ENCODE measurements at places on chromosomes 7 and 10.

- no peak for DNase-seq
Observed at GRCh38 chr7:135236727-135237126, 3.1 kb downstream of the STRA8 start.

- no peak for DNase-seq
Observed at GRCh38 chr10:76169246-76169645, 737.8 kb downstream of the LRMDA start.

DNA sequence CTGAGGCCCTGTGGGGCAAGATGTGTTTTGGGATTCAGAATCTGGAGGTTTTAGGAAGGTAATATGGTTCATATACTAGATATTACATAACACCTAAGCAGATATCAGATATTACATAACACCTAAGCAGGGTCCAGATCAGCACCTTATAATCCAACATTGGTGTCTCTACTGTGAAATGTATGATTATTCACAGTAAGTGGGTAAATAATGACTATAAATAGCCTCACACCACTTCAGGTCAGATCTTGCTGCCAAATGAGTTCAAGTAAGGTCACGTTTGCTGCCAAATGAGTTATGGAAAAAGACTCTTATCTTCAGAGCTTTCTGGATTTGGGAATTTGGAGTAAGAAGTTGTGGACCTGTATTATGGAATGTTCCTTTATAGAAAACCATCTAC is 14.6 kb downstream of the ADRB1 start:
- DNase-seq, result no peak

- no peak for DNase-seq
Observed at GRCh38 chr7:42232275-42232674, 4.7 kb downstream of the GLI3 start.

DNA sequence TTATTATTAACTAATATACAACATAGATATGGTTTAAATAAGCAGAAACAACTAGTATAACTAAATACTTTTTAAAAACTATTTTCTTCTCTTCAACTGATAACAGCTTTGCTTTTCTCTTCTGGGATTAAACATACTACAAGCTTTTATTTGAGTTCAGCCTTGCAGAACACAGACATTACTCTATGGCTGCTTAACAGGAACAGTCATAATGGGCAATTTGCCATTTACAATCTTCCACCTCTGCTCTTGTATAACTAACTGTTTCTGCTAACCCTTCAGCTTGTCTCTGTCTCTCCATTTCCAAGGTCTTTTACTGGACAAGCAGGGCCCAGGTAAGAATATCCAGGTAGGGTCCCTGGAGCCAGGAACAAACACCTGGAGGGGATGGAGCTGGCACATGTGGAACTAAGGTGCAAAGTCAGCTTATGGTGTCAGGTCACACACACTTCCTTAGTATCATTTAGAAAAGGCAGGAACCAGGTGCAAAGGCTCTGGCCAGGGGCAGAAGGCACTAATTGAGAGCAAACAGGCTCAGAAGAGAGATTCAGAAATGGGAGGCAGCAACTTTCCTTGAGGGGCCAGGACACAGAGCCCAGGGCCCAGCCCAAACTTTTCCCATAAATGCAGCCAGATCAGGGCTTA is 93.1 kb downstream of the STRA8 start:
- no peak for DNase-seq

GRCh38 chr7:4713183-4713784 is 31.2 kb downstream of the FOXK1 start:
- DNase-seq, result no peak

GRCh38 chr10:113232928-113233511 is 283.0 kb downstream of the TCF7L2 start:
- DNase-seq, result no peak

- DNase-seq, result no peak
Observed at GRCh38 chr7:153567426-153567825, 484.8 kb upstream of the DPP6 start.

- no peak for DNase-seq
Observed at GRCh38 chr10:14302035-14302434, 28.7 kb downstream of the FRMD4A start.

DNA sequence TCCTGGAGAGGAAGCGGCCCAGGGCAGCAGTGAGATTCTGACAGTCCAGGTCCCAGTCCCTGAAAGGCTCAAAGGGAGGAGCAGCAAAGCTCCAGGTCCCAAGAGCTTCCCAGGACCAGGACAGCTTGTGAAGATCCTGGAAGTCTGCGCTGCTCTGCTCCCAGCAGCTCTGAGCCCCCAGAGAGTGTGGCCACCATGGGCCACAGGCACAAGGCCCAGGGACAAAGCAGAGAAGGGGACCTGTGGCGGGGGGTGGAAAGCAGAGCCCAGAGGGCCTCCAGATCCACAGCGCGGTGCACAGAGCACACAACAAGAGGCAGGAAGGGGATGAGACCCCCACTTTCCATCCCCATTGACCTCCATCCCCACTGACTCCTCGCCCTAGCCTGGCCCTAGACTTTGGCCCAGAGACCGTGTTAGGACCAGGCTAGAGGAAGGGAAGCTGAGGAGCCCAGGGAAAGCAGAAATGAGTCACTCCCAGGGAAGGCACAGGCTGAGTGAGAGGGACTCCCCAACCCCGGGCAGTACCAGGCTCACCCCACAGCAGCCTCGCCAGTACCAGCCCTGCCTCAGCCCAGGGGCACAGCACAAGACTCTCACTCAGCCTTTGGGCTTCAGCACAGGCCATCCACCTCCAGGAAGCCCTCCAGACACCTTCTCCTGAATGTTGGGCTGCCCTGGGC is 75.5 kb downstream of the GRID1 start:
- peak; percentile 68 for DNase-seq

- DNase-seq, result no peak
Observed at GRCh38 chr10:64350665-64351064, 829.5 kb downstream of the REEP3 start.

- no peak for DNase-seq
Observed at GRCh38 chr10:62735464-62736167, 68.9 kb upstream of the ADO start.

- peak; percentile 57 for DNase-seq
Observed at GRCh38 chr7:157444843-157445135, 108.0 kb downstream of the DNAJB6 start.

DNA sequence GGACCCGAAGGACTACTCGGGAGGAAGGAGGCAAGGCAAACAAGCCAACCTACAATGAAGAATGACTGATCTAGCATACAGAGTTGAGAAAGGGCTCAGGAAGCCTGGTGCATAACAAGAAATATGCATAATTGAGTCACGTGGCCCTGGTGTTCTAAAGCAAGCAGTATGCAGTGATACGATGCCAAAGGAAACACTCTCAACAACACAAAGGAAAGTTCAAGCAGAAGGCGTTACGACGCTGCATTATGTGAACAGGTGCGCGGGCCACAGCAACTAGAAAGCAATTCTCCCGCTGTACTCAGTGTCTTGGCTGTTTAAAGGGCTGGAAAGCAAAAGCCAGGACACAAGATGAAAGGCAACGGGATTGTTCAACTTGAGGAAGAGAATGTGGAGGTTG is 100.8 kb downstream of the PRTFDC1 start:
- no peak for DNase-seq

- no peak for DNase-seq
Observed at GRCh38 chr7:135275971-135276580, 42.4 kb downstream of the STRA8 start.

DNA sequence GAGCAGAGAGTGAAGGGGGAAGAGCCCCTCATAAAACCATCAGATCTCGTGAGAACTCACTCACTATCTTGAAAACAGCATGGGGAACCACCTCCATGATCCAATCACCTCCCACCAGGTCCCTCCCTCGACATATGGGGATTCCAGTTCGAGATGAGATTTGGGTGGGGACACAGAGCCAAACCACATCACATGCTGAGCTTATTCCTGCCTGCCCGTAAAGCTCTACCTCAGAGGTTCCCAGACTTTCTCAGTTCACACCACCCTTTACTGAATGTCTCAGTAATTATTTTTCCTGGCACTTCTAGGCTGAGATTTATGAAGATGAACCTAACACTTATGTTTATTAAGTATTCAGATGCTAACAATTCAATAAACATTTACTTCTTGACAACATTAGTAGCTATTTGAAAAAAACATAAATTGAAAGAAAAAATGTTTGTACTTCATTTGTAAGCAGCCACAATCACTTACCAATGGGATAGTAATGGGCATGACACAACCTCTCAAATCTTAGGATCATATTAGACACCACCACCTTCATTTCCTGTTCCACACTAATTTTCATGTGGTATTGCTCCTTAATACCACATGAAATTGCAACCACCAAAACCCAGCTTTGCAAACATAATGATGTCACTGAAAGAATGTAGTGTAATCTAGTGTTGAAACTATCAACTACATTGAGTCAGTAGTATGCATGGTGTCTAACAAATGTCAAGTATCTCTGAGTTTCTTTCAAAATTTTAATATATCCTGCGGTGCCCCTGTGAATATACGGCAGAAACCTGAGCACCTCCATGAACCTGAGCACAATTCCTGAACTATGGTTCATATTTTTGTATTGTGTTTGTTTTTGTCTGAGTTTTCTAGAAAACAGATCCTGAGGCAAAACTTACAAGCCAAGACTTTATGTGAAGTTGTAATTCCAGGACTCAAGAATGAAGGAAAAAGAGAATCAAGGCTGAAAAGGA is 4.5 kb upstream of the DGKI start:
- no peak for DNase-seq

- no peak for DNase-seq
Observed at GRCh38 chr7:130154501-130155317, 50.5 kb downstream of the TMEM209 start.

DNA sequence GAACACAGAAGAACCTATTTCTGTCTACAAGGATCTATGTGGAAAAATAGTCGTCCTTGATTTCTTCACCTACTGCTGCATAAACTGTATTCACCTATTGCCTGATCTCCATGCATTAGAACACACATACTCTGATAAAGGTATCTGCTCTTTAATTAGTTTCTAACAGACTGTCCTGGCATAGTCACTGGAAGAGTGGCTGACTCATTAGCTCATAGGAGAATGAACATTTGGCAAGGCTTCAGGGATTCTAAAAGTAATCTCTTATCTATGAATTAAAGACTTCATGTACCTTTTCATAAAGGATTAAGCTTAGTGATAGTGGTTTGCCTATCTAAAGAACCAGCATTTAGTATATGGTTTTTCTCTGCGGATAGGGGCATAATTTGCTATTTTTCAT is 4.1 kb downstream of the NHLRC2 start:
- DNase-seq, result no peak

DNA sequence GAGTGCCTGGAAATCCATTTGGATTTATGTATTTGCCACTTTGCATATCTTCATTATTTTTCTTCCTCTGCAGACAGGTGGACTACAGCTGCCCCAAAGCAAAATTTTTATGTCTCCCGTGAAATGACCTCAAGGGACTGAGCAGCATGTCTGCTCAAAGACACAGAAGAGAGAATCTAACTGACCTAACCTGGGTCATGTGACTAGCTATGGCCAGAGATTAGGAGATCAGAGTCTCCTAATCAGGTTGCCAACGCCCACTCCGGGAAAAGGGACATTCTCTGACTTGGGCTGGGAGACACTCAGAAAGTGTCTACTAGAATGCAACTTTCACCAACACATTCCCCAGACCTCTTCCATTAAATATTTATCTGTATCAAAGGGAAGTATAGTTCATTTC is 2.5 kb upstream of the BAMBI start:
- no peak for DNase-seq

- no peak for DNase-seq
Observed at GRCh38 chr10:24984906-24985305, 31.1 kb downstream of the ENKUR start.

- DNase-seq, result no peak
Observed at GRCh38 chr7:32522746-32523530, 27.6 kb downstream of the AVL9 start.

GRCh38 chr10:9944690-9945089 is 1073.0 kb upstream of the CELF2 start:
- no peak for DNase-seq

GRCh38 chr10:44125879-44126278 is 259.0 kb downstream of the CXCL12 start:
- DNase-seq, result no peak

GRCh38 chr7:142962991-142963390 is 828 bp upstream of the KEL start:
- DNase-seq, result no peak

DNA sequence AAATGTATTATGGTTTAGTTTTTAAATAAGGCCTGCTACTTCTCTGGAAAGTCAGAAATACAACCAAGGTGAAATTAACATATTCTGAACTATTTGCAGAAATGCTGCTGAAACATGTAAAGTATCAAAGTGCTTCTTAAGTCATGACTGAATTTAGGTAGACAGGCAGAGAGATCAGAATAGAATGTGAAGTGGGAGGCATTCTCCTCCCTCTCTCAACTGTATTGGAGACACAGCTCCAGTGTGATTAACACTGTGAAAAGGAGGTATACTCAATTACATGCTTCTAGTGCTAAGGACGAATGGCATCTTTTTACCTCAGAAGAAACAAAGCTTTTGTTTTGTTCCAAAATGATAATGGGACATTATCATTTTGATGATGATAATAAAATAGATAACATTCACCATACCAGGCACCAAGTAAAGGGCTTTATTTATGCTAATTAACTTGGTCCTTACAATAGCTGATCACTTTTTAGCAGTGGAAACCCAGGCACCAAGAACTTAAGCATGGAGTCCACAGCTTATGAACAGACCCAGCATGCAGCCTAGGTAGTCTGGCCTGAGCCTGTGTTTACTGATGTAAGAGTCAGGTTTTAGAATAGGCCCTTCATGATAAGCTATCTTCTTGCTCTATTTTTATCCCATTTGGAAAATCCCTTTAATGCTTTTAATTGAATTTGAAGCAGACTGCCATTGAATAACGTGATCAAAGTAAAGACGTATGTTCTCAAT is 26.0 kb downstream of the PPP1R9A start:
- DNase-seq, result no peak

DNA sequence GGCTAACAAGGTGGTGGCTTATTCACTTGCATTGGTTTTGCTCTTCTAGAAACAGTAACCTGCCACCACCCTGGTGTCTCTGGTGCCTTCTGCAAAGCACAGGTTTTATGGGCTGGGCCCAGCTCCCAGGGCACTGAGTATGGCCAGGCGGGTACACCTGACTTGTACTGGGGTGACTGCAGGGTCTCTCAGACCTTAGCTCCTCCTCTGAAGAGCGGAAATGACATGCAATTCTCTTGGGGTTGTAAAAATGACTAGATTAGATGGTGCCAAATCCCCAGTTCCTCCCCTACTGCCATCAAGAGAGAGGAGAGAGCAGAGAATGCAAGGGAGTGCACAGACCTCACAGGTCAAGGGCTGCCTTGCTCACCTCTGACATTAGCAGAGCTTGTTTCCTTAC is 14.7 kb downstream of the ESYT2 start:
- DNase-seq, result no peak

DNA sequence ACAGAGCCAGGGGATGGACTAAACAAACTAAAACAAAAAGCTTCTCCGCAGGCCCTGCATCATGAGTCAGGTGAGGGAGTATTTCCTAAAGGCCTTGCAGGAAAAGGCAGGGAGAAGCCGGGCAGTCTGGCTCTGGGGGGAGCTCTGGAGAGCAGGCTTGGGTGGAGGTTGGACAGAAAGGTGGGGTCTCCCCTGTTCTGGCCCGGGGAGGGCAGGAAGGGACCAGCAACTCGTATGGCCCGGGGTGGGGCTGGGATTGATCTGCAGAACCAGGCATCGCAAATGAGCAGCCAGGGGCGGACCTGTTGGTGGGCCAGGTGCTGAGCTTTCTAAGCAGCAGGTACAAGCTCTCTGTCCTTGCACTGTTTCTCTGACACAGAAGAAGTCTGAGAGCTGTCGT is 235.2 kb downstream of the TCERG1L start:
- no peak for DNase-seq

Measured in chondrocyte (in vitro differentiated cells).